ENCODE measurements at places on chromosomes 1 and 21.

GRCh38 chr1:183905508-183906113 lies 100.7 kb downstream of the RGL1 start:
- DNase-seq = no peak

DNA sequence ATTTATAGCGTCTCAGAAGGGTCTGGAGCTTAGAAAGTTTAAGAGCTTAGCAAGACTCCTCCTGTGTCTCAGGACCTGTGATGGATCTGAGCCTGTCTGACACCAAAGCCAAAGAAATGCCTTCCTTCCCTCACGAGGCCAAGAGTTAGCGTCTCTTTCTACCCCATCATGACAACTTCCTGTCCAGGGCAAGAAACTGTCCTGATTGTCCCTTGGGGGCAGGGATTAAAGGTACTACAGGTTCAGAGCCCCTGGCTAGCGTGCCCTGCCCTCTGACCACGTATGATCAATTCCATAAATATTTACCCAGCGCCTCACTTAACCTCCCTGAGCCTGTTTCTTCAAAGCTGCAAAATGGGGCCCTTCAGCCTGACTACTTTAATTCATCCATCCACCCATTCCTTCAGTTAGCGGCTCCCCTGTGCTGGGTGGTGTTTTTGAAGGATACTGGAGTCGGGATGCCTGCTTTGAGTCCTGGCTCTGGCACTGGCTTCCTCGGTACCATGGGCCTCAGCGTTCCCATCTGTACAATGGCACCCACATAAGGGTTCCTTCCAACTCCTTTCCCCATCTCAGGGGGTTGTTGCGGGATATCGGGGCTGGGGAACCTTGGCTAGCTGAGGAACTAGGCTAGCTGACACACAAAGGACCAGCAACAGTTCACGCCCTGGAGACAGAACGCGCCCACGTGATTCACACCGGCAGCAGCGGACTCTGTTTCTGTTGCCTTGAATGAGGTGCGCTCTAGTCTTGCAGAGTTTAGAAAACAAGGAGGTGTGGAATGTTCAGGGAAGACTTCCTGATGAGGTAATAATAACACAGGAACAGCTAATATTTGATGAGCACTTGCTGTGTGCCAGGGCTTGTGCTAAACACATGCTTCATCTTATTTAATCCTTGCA lies 23.0 kb upstream of the EPHA2 start:
- DNase-seq = no peak

DNA sequence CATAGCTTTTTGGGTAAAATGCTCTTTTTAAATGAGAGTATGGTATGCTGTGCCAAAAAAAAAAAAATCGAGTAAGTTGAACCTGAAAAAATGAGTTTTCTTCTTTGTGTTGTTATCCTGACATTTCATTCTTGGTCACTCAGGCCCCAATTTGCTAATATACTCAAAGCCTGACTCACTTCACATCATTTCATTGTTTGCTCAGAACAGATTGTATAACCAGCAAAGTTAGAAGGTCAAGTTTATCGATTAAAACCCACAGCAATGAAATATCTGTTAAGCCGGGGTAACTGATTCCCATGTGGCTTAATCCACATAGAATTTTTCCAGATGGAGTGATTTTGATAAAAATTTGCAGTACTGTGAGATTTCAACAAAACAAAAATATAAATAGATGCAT lies 363.7 kb downstream of the NEGR1 start:
- DNase-seq = no peak

- no peak for DNase-seq
Observed at GRCh38 chr1:224219011-224219611, 36.1 kb downstream of the DEGS1 start.

- no peak for DNase-seq
Observed at GRCh38 chr1:64623750-64624191, 121.1 kb upstream of the RAVER2 start.

GRCh38 chr1:58155418-58156123 lies 391.0 kb downstream of the OMA1 start:
- DNase-seq = no peak

GRCh38 chr1:38097284-38097898 lies 50.8 kb upstream of the POU3F1 start:
- DNase-seq = no peak

DNA sequence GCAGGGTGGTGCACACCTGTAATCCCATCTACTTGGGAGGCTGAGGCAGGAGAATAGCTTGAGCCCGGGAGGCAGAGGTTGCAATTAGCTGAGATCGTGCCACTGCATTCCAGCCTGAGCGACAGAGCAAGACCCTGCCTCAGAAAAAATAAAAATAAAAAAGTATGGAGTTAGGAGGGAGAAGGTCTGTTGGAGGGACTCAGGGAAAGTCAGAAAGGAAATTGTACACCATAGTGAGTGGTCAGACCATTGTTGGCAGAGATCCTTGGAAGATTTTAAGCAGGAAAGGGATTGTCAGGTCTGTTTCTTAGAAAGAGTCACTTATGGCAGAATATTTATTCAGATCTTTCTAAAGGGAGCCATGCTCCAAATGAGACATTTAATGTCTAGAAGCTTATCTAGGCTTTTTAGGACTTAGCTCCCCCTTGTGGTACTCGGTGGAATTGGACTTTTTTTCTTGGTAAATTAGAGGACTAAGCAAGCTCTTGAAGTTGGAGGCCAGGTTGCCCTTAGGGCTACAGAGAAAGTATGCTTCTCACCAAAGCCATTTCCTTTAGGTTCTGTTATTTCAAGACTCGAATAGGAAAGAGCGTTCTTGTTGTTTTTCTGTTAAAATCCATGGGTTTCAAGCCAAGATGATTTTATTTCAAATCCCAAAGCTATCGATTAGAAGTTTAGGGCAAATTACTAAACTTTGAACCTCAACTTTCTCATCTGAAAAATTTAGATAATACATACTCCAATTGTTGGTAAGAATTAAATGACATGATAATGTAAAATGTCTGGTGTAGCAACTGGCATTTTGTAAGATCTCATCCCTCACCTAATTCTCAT lies 16.5 kb downstream of the MIA3 start:
- peak; percentile 9 for DNase-seq

DNA sequence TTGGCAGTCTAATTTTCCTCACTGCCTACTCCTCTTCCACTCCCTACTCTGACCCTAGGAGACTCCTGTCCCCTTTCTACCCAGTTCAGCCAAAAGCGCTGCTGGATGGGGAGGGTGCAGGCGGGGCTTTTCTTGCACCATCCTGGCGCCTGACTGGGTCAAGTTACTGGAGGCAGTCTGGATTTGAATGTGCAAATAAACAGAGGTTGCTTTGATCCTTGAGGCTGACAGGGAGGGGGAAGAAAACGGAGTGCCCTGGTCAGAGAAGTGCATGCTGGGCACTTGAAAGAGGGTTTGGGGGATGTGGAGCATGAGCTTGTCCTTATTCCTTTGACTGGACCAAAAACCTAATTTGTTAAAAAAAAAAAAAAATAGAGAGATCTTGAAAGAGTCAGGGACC lies 76.8 kb upstream of the SOX13 start:
- DNase-seq = no peak

DNA sequence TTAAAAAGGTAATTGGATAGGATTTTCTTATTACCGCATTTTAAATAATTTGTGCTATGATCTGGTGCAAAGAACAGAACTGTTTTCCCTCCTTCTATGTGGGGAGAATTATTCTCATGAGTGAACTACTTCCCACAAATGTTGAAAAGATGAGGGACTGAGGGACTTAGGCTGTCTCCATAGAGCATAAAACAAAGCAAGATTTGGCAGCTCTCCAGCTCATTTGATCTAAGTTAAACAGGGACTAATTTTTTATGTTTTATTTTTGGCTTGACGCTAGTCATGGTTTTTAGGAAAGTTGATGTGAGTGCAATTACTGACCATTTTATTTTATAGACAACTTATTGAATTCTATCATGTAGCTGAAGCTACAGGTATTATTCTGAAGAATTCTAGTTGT lies 362.3 kb downstream of the HLX start:
- no peak for DNase-seq

DNA sequence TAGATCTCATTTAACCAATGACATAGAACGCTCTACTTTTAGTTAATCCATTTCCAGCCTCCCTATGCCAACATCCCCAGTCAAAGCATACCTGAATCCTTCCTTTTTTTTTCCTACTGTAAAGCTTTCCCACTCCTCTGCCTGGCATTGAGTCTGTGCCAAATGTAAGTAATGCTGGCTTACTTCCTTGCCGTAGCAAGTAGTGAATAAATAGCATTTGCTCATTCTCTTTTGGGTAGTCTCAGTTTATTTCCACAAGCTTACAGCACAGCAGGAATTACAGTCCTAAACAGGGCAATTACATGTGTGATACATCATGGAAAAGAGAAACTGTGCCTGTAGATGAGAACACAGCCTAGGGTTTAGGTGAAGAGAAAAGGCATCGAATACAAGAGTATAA lies 352.6 kb upstream of the NEGR1 start:
- no peak for DNase-seq

GRCh38 chr1:229181419-229181818 lies 89.5 kb upstream of the RAB4A start:
- no peak for DNase-seq

GRCh38 chr1:173122344-173122935 lies 71.7 kb upstream of the TNFSF18 start:
- DNase-seq = no peak

- DNase-seq = no peak
Observed at GRCh38 chr1:114107474-114108435, 45.9 kb downstream of the SYT6 start.

DNA sequence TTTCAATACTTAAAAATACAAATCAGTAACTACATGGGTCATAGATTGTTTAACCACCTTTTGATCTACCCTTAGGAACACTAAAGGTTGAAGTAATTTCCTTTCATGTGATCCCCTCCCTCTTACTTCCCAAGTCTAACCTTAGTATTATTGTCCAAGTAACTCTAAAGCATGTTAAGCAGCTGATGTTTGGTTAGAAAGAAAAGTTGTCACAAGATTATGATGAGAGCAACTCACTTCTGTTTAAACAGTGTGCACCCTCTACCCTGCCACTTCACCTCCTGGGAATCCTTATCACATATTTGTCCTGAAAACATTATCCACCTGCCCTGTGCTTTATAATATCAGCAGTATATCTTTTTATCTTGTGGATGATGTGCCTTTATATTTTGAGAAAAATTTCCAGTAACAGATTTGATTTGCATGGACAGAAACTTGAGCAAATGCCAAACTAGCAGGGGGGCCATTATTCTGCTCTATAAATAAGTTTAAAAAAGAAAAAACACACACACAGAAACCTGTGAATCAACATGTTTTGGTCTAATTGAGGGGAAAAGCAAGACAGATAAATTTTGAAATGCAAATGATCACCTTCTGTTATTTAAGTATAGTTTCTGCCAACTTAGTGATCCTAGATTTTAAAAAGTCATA lies 194.3 kb downstream of the RPS6KC1 start:
- DNase-seq = no peak

DNA sequence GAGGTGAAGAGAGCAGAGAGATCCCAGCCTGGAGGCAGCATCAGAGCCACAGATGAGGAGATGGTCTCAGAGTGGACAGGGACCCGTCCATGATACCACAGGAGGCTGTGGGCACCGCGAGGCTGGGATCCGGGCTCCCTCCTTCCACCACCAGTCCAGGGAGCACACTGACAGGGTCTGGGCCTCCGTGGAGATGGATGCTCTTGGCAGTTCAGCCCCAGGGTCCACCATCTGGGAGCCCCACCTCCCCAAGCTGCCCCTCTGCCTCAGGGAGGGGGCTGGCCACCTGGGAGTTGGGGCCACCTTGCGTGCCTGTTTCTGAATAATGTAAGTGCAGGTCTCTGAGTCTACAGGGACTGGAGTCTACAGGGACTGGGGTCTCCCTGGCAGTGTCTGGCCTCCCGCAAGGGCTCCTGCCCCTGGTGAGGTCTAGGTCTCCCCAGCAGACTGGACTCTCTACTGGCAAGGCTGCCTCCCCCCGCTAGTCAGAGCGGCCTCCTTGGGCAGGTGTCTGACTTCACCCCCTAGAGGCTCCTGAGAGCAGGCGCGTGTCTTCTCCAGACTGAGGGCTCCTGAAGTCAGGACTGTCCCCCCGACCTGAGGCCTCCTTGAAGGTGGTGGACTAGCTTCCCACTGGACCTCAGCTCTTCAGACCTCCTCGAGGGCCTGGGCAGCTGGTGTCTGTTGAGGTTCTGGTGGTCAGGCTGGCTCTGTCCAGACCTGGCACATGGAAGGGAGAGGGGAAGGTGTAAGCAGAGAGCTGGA lies 218.5 kb downstream of the PTPRU start:
- no peak for DNase-seq

DNA sequence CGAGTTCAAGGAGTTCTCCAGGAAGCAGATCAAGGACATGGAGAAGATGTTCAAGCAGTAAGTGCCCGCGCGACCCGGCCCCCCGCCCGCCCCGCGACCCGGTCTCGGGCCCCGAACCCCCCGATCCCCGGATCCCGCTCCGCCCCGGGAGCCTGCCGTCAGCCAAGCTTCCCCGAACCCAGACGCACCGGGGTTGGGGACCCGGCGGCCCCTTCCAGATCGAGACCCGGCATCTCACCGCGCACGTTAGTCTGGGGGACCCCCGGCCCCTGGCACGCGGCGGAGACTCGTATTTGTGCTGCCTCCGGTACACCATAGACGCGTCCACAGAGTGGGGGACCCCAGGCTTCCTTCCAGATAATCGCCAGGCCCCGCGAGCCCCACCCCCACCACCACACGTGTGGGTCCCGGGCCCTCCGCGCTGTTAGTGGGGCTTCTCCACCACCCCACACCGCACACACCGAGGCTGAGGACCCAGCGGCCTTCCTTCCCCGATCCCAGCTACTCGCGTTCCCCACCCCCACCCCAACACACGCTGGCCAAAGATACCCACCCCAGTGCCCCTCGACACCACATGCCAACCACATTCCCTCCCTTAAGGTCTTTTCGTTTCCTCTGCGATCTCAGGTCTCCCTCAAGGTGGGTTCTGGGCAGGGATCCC lies 665 bp downstream of the EFHD2 start:
- DNase-seq = no peak

DNA sequence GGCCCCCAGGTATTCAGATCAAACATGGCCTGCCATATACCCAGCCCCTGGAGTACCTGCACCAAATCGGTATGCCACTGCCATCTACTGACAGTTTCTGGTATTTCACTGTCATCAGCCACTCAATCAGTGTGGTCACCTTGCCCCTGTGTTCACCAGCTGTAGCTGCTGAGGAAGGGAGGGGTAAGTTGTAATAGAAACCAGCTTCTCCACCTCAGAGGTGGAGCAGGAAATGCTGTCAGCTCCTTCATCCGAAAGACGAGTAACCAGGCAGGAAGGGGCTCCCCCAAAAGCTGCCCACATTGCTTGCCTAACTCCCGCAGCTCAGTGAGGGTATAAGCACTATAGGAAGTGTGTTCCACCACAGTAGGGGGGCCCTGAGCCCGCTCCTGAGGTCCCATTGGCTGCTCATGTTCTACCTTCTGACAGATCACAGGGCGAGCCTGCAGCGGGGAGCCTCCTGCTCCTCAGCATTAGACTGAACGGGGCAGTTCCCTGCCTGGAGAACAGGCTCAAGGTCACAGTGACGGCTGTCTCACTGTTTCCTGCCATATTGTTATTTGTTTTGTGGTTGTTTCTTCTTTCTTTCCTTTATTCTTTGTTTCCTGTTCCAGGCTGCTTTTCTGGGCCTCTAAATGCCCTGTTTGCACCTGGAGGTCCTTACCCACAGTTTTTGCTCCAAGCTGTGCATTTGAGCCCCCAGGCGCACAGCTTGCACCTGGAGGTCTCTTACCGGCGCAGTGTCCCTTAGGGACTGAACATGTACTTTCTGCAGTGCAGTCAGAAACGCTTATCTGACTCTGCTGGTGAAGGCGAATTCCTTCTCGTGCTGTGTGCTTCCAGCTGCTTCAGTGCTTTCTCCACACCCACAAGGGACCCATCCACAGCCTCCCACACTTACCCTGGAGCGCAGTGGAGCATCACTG lies 1638.3 kb downstream of the MRPL39 start:
- peak; percentile 62 for DNase-seq
